ENCODE measurements at places on chromosomes 12 and 14. TPM values are rescaled to one million over a fixed set of nuclear protein-coding genes. Genes with fewer than 3 reads are reported as not detected.

DNA sequence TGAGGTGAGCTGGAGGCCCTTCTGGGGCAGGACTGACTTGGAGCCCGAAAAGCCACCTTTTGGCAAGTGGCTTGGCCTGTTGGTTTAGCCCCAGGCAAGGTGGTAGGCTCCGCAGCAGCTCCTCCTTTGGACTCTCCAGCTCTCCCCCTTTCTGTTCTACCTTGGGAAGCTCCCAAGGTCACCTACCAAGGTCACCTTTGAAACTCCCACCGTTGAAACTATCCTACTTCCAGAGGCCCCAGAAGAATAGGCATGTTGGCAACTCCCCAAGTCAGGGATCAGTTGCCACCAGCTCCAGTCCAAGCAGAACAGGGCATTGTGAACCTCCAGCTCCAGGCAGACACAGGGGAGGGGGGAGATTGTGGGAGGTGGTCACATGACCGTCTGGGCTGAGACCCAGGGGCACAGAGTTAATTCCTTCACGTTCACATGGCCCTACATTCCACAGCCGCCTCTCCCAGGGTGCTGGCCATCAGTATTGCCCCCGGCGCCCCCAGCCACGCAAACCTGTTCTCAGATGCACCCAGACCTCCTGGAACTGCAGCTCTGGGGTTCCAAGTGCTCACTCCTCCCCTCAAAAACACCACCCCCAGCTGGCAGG lies 14.4 kb downstream of the IRF2BPL start:
- H3K27ac ChIP-seq, result no peak overlapping the region
- H3K36me3 ChIP-seq, result no peaks in the 10 kb centered on the region
- DNase-seq, result no peak

GRCh38 chr12:130708648-130709047 lies 7.5 kb downstream of the RIMBP2 start:
- no peaks in the 10 kb centered on the region for H3K36me3 ChIP-seq
- no peak overlapping the region for H3K4me3 ChIP-seq
- no peaks in the 10 kb centered on the region for H3K4me1 ChIP-seq
- H3K27ac ChIP-seq, result no peak overlapping the region
- peaks cover 20% of the 10 kb centered on the region for H3K27me3 ChIP-seq
- DNase-seq, result no peak

DNA sequence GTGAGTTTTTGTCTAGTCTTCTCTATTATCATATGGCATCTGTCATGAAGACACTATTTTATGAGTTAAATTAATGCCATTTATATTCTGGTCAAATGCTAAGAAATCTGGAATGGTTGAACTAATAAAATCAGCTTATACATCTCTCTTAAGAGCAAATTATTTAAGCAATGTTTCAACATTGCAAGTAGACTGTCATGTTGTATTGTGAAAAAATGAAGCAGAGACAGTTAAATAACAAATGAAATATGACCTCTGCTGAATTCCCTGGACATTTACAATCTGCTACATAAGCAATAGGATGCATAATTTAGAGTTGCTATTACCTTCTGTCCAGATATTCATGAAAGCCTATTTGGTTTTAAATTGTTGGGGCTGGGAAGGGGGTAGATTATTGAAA lies 30.6 kb downstream of the NAV3 start:
- H3K27ac ChIP-seq, result no peak overlapping the region
- no peaks in the 10 kb centered on the region for H3K4me1 ChIP-seq
- no peaks in the 10 kb centered on the region for H3K36me3 ChIP-seq
- H3K4me3 ChIP-seq, result no peak overlapping the region
- H3K27me3 ChIP-seq, result no peaks in the 10 kb centered on the region
- no peak for DNase-seq

- H3K4me1 ChIP-seq, result no peaks in the 10 kb centered on the region
- peaks cover 2% of the 10 kb centered on the region for H3K27me3 ChIP-seq
- no peak overlapping the region for H3K27ac ChIP-seq
- no peak overlapping the region for H3K4me3 ChIP-seq
Observed at GRCh38 chr12:19005257-19005801, 124.2 kb upstream of the PLEKHA5 start.

TTC7B gene
- 4.9 TPM for total RNA-seq

CLEC2D gene
- total RNA-seq, result 385 TPM

Measured in activated CD8-positive, alpha-beta memory T cell treated with anti-CD3 and anti-CD28 coated beads, Interleukin-2, amount 10 ng/mL, durations not matched to agents 7 days and 5 days (primary cell).